T-helper 9 cell (primary cell): ENCODE measurements at places on chromosomes 16 and 17.

- no peak for DNase-seq
Measured at GRCh38 chr17:65931246-65932149, 260.4 kb downstream of the CEP112 start.

DNA sequence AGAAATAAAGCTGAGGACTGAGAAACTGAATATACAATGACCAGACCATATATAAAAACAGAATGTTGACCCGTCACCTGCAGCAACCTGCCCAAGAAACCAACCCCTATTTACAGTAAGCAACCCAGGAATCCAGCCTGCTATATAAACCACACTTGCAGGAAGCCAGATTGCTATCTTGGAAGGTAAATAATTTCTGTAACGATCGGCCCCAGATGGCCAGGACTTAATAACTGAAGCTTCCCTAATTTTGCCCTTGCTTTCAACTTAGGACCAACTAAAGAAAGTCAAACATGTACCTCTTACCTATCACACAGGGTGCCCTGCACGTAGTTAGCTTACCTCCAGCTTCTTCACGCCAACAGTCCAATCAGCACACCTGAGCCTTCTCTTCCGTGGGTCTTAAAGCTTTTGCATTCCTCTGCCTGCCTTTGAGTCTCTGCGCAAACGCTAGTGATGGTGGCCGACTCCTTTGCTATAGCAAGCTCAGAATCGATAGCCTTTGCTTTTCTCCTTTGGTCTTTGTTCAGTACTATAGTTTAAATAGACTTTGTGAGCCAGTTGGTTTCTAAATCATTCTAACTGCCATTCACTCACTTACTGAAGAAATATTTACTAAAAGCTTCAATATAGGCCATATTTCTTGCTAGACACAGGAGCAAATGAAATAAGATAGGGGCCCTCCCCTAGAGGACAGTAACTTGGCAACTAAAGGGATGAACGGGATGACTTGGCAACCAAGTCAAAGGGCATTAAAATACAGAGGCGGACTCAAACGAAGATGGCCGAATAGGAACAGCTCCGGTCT is 31.3 kb downstream of the MPHOSPH6 start:
- DNase-seq, result no peak

GRCh38 chr17:5541610-5542202 is 42.6 kb downstream of the NLRP1 start:
- DNase-seq, result no peak

DNA sequence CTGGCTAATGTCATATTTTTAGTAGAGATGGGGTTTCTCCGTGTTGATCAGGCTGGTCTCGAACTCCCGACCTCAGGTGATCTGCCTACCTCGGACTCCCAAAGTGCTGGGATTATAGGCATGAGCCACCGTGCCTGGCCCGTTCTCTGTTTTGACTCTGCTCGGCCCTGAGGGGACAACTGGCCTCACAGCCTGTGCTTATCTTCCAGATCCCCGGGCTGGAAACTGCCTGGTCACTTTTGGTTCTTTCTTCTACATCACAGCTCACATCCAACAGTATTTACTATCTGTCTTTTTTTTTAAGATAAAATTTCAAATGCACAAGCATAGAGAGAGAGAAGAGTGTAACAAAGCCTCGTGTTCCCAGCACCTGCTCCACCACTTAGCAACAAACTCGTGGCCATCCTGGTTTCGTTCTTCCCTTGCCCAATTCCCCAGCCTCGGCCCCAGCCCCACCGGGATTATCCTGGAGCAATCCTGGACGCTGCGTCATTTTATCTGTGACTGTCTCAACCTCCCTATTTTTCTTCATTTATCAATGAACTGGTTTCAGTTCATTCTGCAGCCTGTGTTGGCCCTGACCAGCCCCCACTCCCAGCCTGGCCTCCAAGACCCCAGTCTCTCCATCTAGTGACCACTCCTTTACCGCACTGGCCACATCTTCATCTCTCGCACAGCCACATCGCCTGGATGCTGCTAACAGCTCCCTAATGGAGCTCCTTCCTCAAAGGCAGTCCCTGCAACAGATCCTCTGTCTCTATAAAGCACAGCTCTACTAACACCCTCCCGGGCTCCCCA is 21.1 kb downstream of the PIMREG start:
- DNase-seq, result no peak

- no peak for DNase-seq
Measured at GRCh38 chr17:39618246-39618913, 8.4 kb upstream of the PPP1R1B start.

- DNase-seq, result no peak
Measured at GRCh38 chr16:83335076-83335475, 472.7 kb upstream of the HSBP1 start.

GRCh38 chr16:11094075-11094856 is 149.9 kb downstream of the CLEC16A start:
- no peak for DNase-seq

GRCh38 chr17:77692571-77693161 is 265.8 kb upstream of the TNRC6C start:
- no peak for DNase-seq

GRCh38 chr17:51778842-51779241 is 379.7 kb downstream of the CA10 start:
- DNase-seq, result no peak

- no peak for DNase-seq
Measured at GRCh38 chr17:1755827-1756262, 6.0 kb upstream of the SERPINF1 start.

DNA sequence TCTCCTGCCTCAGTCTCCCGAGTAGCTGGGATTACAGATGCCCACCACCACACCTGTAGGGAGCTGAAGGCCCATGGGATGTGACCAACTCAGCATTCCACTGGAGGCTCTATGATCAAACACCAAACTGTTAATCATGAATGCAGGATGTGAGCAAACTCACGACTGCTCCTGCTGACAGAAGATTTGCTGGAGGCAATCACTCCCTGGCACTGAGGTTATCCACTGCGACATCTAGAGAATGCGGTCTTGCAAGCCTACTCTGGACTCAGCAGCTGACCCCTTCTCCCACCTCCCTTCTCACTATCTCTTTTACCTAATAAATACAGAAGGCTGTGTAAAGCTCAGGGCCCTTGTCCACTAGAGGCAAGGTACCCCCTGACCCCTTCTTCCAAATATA is 4.9 kb downstream of the TEX14 start:
- no peak for DNase-seq

DNA sequence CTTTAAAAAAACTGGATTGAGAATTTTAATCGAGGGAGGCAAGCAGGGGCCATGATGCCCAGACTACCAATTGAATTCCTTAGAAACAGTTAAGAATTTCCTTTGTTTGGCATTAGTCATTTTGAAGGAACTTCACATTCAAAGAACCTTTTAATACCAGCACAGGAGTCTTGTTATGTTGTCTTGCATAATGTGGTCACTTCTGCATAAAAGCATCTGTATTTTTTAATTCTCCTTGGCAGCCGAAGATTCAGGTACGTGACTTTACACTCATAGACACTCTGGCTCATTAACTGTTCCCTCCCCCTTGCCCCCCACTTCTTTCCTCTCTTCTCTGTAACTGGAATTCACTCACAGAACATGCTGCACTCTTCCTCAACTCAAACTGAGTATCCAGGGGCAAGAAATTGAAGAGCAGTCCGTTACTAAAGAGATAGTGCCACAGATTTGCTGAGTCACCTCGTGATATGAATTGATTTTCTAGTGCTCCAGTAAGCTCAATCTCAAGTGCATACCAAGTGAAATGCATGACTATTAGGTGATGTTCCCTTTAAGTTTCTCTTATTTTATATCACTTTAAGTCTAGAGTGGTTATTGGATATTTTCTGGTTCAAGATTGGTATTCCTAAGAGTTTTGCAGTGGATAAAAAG is 572.2 kb upstream of the SOX9 start:
- no peak for DNase-seq

DNA sequence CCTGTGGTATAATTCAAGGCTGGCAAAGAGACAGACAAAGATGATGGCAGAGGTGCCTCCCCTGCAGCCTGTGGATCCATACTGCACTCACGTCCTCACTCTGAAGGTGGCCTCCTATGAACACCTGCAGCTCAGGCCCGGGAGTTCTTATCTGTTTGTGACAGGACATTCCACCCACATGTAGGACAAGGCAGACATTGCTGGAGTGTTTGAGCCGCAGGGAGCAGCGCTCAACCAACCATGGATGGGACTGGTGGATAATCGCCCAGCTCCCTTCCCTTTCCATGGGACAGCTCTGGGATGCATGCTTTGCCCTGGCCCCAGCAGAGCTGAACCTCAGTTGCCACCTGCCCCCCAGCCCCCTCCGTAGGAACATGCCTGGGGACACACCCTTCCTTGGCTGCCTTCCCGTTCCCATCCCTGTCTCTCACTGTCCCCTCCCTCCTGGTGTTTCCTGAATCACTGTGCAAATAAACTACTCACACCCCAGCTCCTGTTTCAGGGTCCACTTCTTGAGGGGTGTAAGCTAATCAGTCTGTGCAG is 22.2 kb downstream of the ITPRIPL2 start:
- no peak for DNase-seq
